Activated CD8-positive, alpha-beta memory T cell treated with anti-CD3 and anti-CD28 coated beads for 4 hours (primary cell): ENCODE measurements at places on chromosomes 12 and 14.

DNA sequence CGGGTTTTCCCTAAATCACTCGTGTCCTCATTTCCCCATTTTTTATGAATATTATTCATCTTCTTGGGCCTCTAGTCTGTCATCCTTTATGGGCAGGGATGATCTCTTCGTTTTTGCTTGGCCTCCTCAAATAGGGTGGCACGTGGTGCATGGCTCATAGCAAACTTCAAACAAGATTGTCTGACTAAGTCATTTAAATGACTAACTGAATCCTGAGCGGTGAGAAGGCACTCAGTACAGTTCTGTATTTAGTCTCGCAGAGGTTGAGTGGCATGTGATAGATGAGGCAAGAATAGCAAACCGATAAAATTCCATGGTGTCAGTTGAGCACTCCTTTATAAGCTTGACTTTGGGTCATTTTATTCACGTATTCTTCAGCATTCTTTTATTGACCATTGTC, 5.7 kb upstream of the JDP2 start:
- DNase-seq: no peak

DNA sequence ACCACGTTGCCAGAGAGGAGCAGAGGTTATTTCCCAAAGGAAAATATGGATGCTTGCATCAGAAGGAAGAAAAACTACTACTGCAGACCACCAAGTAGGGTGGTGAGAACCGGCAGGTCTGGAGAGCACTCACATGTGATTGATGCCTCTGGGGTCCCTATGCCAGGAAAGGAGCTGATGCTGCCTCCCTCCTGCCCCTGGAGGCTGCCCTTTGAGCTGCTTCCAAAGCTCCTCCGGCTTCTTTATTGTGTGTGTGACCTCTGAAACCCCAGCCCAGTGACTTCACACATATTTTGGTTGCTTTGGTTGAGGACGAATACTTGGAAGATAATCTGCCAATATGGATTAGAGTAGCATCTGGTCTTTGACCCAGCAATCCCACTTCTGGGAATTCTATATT, 133.4 kb downstream of the AACS start:
- DNase-seq: no peak

GRCh38 chr14:84998216-84998615, 531.7 kb upstream of the FLRT2 start:
- no peak for DNase-seq

- no peak for DNase-seq
Measured at GRCh38 chr14:23147676-23148075, 28.6 kb upstream of the CEBPE start.

DNA sequence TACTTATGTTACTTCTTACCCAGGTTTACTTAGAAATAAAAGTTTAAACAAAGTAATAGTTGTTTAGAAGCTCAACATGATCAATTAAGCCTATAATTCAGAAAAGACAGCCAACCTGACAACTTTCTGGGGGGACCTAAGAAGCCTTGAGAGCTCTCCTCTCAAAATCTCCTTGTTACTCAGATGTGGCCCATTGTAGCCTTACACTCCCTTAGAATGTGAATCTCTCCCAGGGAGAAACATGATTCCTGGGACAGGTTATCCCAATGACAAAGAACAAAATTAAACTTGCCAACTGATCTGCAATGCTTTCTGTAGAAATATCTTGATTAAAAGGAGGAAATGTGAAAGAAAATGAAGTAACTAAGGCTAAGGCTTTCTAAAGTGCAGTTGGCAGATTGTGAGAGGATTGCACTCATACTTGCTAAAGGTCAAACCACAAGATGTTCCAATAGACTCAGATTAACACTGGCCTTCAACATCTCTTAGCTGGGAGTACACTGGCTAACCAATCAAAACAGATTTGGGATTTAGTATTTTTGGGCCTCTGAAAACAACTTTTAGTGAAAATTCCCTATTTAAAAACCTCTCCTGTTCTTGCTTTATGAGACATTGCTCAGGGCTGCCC, 72.3 kb upstream of the TMX1 start:
- no peak for DNase-seq

GRCh38 chr14:56549721-56550120, 29.9 kb upstream of the TMEM260 start:
- DNase-seq: no peak

GRCh38 chr12:71730936-71731335, 23.7 kb upstream of the RAB21 start:
- no peak for DNase-seq

DNA sequence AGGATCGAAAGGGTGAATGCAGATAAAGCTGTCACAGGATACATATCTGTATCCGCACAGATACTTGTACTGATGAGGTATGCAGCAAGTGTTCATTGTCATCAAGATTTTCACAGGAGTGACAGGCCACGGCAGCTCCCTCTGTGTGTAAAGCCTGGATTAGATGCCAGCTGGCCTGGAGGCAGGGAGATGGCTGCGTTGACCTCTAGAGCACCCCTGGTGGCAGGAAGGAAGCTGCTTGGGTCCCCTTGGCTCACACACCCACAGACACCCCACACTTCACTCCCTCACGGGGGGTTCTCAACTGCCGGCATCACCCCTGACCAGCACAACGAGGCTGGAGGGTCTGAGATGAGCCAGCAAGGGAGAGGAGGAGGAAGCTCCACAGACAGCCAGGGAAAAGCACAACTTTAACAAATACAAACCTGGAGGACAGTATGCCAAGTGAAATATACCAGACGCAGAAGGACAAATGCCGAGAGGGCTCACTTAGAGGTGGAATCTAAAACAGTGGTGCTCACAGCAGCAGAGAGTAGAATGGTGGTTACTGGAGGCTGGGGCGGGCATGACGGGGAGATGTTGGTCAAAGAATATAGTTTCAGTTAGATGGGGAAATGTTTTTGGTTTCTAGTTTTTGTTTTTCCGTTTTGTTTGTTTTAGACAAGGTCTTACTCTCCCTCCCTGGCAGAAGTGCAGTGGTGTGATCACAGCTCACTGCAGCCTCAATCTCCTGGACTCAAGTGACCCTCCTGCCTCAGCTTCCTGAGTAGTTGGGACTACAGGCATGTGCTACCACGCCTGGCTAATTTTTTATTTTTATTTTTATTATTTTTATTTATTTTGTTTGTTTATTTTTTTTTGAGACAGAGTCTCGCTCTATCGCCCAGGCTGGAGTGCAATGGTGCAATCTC, 45.7 kb downstream of the TEAD4 start:
- no peak for DNase-seq

GRCh38 chr12:12396694-12397093, 39.8 kb downstream of the BORCS5 start:
- no peak for DNase-seq

DNA sequence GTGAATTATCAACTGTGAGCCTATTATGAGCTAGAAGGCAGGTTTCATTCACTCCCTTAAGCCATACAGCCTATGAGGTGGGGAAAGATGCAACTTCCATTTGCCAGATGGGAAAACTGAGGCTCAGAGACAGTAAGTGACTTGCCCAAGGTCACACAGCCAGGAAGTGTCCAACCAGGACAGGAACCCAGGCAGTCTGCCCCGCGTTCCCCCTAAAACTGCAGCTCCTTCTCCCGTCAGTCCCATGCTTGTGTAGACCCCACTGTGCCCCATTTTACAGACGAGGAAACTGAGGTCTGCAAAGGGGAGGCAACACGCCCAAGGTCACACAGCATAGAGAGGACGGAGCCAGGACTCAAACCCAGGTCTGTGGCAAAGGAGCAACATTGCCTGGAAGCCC, 50.6 kb downstream of the NCOR2 start:
- DNase-seq: no peak

DNA sequence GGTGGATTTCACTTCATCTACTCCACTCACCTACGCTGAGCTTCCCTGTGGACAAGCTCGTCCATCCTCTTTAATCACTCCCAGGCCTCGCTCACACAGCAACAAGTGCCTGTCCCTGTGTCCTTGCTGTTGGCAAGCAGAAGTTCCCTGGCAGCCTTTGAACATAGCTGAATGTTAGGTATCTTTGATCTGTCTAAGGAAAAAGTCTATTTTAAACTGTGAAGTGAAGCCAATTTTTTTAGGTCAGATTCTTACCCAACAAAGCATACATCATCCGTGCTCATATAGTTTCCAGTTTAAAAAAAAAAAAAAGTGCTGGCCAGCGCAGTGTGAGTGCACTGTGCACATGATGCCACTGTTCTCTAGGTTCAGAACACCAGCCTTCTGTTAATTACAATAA, 36.3 kb downstream of the PPP2R5C start:
- DNase-seq: no peak

DNA sequence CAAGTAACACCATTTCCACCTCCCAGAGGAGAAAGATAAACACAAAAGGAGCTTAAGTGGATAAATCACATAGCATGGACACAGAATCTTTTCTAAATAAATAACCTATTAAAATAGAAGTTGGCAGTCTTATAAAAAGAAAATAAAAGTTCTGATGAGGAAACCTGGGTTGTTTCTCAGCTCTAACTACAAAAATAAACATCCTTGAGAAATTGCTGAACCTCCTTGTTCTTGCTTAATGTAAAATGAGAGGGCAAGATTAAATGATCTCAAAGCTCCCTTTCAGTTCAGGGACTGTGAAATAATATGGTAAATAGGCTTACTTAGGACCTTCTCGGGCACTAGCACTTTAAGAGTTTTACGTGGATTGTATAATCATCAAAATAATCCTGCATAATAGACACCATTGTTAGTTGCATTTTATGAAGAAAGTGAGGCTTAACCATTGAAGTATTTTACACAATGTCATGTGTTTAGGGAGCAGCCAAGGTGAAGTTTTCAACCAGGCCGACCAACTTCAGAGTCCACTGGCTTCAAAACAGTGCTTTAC, 214.0 kb upstream of the NOVA1 start:
- no peak for DNase-seq

GRCh38 chr12:19158923-19159322, 29.4 kb downstream of the PLEKHA5 start:
- DNase-seq: no peak

- DNase-seq: no peak
Measured at GRCh38 chr14:94109915-94110250, 653 bp upstream of the IFI27 start.

GRCh38 chr14:45028107-45028626, 55.7 kb upstream of the PRPF39 start:
- DNase-seq: no peak

- no peak for DNase-seq
Measured at GRCh38 chr14:55152052-55152753, 23.2 kb downstream of the LGALS3 start.

DNA sequence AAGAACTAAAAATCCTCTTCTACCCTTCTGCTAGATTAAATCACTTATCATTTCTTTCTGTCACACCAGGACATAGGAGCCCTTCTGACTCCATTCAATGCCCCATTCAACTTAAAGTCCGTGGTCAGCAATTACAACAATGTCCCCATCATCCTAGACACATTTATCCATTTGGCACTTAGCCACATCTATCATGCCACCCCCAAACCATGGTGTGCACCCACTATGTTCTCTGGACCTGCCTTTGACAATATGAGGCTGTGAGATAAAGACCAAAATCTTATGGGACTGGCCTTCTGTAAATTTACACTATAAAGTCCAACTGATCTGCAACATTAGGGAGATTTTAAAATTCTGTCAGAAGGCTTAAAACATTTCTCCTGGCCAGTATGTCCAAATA, 104.4 kb downstream of the SSPN start:
- no peak for DNase-seq

DNA sequence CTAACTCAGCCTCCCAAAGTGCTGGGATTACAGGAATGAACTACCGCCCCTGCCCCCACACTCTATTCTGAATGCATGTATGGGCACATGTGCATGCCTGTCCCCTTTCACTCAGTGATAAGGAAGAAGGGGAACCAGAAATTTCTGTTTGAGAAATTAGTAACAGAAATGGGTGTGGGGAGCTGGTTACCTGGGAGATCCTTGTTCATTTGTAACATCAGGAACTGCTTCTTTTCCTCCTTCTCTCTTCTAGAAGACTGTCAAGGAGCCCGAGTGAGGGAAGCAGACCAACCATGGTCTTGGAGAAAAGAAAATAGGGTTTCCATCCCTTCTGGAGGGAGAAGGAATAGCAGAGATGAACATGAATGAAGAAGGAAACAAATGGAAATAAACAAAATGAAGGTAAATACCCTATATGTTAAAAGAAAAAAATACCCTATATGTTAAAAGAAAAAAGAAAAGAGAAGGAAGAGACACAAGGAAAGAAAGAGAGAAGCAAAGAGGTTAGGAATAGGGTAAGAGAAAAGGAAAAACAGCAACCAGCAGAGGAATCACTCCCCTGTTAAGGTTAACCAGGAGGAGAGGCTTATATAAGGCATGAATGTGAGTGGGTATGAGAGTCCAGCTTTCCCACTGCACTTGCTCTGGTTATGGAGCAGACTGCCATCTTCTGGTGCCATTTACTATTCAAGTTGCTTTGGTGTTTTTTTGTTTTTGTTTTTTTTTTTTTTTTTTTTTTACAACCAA, 3.3 kb downstream of the PPP1R3E start:
- DNase-seq: no peak

GRCh38 chr12:51295651-51296050, 25.4 kb upstream of the SMAGP start:
- DNase-seq: no peak

DNA sequence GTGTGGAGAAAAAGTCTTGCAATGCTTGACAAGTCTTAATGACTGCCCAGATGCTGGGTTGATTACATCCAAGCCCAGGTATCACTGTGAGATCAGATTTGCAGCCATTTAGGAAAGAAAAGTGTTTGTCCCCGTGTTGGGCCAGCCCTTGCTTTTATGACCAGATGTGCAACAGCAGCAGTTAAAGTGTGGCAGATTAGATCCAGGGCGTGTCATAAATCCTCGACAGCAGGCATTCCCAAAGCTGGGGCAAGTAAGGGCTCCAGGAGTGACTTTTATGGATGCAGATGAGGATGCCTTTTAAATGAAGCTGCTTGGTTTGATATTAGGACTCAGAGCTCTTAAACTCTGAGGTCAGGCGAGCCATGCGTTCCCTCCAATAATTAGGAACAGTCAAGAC, 1.7 kb downstream of the SMOC1 start:
- DNase-seq: no peak
